ENCODE measurements at places on chromosomes 12 and 14.
A peak's percentile ranks its signal among the peaks of the same experiment; 100 is the strongest.

DNA sequence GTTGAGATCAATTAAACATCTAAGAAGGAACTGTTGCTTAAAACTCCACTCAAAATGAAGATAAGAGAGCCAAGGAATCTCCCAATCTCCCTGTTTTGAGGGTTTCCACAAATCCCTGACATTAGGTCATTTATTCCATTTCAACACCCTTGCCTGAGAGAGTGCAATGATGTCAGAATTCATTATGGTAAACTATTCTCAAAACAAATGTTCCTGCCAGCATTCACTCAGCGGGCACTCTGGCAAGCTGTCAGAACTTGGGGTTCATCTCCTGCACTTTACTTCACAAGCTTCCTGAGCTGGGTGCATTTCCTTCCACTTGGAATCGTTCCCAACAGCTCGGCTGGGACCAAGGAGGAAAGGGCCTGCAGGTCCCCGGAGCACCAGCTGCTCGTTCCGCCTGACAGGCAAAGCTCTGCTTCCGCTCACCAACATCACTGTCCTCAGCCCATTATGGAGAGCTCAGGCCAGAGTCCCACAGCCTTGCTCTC, 117.8 kb downstream of the TTC7B start:
- DNase-seq, result no peak

GRCh38 chr12:76946446-76946845, 67.6 kb upstream of the CSRP2 start:
- no peak for DNase-seq

GRCh38 chr12:94593822-94594442, 56.4 kb downstream of the TMCC3 start:
- DNase-seq, result no peak

DNA sequence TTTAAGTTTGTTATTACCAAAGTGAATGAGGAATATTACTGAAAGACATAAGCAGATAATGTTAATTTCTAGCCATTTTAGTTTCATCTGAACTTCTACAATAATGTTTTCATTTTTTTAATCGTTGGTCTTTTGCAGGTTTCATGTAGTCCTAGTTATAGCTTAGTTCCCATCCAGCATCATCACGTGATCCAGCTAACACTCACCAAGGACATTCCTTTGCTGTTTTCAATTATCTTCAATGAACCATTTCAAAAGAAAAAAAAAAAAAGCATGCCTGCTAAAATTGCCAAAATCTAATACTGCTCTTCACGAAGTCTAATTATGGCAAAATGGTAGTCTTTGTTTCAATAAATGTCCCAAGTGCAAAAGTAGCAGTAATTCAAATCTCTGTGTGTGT, 187.7 kb upstream of the ATXN7L3B start:
- no peak for DNase-seq

DNA sequence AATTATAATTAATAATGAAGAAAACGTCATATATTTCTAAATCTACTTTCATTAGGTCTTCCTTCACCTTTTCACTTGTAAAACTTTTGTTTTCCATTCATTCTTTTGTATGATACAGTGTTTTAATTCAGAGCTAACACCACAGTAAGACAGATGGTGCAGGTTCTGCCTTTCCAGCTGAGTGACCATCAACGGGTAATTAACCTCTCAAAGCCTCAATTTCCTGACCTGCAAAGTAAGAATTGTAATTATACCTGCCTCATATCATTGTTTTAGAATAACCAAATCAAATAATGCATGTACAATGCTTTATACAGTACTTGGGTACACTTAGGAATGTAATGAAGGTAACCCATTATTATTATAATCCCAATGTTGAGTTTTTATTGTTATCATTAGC, 157.6 kb downstream of the FOXA1 start:
- no peak for DNase-seq

- no peak for DNase-seq
Measured at GRCh38 chr12:40691913-40692764, at the start of gene CNTN1. Gene CNTN1, plus strand, starts transcription at chr12:40692439.

- no peak for DNase-seq
Measured at GRCh38 chr12:88538697-88539096, 41.6 kb downstream of the KITLG start.

GRCh38 chr12:1453810-1454209, 140.6 kb downstream of the FBXL14 start:
- no peak for DNase-seq

DNA sequence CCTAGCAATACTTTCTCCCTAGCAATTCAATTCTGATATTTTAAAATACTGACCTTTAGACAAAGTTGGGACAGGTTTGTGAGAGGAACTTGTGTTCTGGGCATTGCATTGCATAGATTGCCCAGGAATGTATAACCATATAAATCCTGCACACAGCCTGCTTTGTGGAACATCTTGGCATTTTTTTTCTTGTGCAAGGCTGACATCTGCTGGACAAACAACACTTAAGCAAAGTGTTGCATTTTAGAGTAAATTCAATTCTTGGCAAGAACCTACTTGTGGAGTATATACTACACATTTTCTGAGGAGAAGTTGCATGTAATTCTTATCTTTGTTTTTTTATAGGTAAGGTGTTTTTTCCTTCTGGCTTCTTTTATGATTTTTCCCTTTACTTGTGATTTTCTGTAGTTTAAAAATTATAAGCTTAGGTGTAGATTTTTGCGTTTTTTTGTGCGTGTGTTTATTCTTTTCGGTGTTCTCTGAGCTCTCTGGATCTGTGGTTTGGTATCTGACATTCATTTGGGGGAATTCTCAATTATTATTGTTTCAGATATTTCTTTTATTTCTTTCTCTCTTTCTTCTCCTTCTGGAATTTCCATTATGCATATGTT, 26.4 kb downstream of the TESPA1 start:
- DNase-seq, result peak; percentile 41

DNA sequence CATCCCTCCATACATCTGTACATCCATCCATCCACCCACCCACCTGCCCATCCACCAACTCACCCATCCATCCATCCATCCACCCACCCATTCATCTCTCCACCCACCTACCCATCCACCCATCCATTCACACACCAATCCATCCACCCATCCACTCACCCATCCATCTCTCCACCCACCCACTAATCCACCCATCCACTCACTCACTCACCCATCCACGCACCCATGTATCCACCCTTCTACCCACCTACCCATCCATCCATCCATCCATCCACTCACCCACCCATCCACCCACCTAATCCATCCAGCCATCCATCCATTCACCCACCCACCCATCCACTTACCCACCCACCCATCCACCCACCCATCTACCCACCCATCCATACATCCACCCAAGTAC, 16.2 kb downstream of the GALNT9 start:
- DNase-seq, result no peak

DNA sequence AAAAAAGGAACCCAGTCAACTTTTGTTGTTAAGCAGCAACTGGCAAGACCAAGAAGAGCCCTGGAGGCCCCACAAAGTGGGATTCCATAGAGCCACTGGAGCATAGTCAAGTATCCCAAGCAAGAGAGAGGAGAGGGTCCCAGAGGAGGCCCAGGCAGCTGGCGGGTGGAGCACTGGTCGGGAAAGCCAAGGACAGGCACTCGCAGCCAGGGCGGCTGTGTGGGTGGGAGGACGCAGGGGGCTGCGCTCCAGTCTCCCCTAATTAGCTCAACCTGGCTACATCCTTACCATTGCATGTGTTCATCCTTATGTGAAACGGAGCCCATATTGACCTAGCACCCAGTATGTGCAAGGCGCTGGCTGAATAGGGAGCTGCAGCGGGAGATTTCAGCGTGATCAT, 18.3 kb upstream of the ZFP36L1 start:
- no peak for DNase-seq

DNA sequence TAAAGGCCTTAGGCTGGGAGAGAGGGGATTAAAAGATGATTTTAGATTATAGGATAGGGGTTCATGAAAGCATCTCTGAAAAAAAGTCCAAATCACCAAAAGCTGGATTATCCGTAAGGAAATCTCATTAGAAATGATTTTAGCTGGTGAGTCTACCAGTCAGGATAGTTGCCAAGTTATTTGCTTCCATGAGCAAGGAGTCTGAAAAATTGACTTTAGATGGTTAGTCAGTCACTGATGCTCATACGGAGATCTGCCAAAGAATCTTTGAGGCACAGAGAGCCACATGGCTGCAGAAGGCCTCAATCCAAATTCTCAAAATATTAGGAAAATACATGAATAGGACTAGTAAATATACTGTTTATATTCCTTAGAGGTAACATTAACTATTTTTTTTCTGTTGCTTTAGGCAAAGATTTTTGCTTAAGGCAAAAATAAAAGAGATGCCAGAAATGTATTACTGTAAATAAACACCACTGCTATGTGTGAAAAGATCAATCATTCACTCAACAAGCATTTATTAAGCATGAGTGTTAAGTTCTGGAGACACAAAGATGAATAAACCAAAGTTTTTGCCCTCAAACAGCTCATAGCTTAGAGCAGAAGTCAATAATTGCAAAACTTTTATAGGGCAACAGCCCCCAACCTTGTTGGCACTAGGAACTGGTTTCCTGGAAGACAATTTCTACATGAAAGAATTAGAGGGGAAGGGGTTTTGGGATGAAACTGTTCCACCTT, 105.2 kb downstream of the BBS10 start:
- no peak for DNase-seq

DNA sequence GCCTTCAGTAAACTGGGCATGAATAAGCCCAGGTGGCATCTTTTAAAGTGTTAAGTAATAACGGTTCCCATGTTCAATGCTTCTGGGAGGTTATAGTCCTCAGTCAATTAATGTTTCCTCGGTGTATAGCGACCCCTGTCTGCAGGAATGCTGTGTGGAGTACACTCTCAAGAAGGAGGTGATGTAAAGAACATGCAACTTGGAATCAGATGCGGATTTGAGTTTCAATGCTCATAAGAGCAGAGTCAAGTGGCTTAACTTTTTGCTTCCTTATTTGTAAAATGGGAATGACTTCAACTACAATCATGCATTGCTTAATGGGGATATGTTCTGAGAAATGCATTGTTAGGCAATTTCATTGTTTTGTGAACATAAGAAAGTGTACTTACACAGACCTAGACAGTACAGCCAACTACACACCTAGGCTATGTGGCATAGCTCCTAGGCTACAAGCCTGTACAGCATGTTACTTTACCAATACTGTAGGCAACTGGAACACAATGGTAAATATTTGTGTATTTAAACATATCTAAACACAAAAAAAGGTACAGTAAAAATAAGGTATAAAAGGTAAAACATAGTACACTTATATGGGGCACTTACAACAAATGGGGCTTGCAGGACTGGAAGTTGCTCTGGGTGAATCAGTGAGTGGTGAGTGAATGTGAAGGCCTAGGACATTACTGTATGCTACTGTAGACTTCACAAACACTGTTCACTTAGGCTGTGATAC, 6.7 kb upstream of the MRPS35 start:
- peak; percentile 71 for DNase-seq

- no peak for DNase-seq
Measured at GRCh38 chr14:68328509-68328908, 464.4 kb downstream of the ZFP36L1 start.

GRCh38 chr14:64279704-64280668, 14.2 kb downstream of the ESR2 start:
- DNase-seq, result no peak

- DNase-seq, result no peak
Measured at GRCh38 chr12:5905757-5906156, 39.3 kb downstream of the ANO2 start.

GRCh38 chr12:67202011-67202677, 67.0 kb upstream of the CAND1 start:
- DNase-seq, result no peak

DNA sequence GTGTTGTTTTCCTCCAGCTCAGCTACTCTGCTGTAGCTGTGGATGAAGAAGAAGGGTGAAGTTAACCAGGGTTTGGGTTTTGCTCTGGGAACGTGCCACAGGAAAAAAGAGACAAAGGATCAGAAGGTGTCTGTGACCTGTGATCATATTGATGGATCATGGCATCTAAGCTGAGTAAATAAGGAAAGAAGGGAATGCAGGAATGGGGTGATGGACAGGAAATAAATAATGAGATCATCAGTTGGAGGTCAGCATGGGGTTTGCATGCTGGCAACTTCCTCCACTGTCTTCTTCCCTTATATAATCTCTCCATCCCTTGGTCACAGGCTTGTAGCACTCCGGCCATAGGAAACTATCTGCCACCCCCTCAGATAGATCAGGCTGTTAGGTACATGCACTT, 430.3 kb upstream of the PDE3A start:
- DNase-seq, result no peak

DNA sequence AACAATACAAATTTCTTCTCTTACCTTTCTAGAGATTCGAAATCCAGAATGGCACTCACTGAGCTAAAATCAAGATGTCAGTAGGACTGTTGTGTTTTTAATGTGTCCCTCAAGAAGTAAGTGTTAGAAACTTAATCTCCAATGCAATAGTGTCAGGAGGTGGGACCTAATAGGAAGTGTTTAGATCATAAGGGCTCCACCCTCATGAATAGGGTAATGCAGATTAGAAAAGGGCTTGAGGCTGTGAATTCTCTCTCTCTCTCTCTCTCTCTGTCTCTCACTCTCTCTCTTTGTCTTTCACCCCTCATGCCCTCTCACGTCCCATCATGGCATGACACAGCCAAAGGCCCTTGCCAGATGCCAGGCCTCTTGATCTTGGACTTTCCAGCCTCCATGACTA, 15.6 kb upstream of the SRGAP1 start:
- no peak for DNase-seq

GRCh38 chr12:26114720-26115401, 10.0 kb downstream of the BHLHE41 start:
- no peak for DNase-seq

DNA sequence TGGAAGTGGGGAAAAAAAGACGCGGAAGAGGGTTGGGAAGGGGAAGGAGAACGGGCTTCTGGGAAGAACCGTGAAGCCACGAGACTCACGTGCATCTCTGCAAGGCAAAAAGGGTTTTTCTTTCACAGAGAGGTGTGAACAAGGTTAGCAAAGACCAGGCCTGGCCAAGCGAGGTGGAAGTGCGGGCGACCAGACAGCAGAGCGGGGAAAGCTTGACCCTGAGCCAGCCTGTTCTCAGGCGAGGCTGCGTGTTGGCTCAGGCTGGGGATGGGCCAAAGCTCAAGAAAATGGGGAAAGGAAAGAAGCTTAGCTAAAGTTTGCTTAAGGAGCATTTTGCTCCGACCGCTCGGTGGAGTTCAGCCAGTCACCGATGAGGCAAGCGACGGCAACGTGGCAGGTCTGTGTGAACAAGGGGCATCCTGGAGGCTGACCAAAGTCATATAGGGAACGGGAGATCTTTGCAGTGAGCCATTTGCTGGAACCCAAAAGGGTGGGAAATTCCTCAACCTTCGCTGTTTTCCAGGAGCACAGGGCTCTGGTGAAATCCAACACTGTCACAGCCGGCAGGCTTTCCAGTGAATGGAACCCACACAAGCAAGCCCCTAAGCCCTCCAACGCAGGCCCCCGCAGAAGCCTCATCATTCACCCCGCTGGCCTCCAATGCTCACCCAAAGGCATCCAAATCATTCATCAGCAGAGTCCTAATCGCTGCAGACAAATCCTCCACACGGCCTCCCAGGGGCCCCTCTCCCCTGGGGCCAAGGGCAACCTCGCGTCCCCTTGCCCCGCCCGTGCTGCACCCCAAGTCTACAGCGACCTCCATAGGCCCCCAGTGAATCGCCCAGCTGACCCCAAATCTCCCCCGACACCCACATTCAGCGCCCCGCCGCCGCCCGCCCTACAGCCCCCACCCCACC, 754 bp downstream of the ZNF605 start:
- DNase-seq, result no peak

- DNase-seq, result no peak
Measured at GRCh38 chr12:121099779-121100178, 32.9 kb upstream of the P2RX7 start.
